Tibial nerve (tissue), 4 donors: ENCODE measurements at places on chromosomes 5 and 9.

GRCh38 chr5:144230806-144231205 is 60.1 kb downstream of the KCTD16 start:
- no peak for DNase-seq

DNA sequence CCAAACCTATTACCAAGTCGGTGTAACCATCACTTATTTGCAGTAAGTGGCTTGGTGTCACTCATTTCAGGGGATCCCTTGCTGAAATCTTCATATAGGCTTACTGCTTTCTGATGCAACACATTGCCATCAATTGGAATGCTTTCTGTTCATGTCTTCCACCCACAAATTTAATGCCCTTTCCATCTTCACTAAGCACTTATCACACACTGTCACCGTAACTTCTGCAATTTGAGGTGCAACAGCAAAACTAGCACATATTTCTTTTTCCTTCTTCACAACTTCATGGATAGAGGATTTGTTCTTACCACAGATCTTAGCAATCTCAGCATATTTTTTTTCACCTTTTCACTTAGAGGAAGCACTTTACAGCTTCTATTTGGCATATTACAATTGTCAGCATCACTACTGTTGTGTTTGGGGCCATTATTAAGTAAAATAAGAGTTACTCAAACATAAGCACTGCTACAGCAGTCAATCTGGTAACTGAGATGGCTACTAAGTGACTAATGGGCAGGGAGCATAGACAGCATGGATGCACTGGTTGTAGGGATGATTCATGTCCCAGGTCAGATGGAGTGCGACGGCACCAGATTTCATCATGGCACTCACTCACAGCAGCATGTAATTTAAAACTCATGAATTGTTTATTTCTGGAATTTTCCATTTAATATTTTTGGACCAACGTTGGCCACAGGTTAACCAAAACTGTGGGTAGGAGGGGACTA is 70.1 kb downstream of the PIP5K1B start:
- DNase-seq, result no peak

DNA sequence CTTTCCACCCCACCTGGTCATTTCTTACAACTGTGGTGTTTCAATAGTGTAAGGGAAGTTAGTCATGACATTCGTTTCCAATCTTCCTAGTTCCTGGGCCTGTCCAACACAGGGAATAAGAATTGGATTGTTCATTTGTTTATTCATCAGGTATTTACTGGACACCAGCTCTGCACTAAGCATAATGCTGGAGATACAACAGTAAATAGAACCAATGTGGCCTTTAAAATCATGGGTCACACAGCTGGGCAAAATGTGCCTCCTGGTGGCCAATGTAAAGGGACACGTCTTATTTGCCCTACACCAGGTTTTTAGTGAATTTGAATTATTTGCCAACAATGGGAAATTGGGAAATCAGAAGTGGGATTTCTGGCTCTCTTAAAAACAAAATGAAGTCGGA is 10.4 kb downstream of the ABLIM3 start:
- no peak for DNase-seq

- no peak for DNase-seq
Measured at GRCh38 chr5:1855075-1855474, 27.6 kb downstream of the IRX4 start.

DNA sequence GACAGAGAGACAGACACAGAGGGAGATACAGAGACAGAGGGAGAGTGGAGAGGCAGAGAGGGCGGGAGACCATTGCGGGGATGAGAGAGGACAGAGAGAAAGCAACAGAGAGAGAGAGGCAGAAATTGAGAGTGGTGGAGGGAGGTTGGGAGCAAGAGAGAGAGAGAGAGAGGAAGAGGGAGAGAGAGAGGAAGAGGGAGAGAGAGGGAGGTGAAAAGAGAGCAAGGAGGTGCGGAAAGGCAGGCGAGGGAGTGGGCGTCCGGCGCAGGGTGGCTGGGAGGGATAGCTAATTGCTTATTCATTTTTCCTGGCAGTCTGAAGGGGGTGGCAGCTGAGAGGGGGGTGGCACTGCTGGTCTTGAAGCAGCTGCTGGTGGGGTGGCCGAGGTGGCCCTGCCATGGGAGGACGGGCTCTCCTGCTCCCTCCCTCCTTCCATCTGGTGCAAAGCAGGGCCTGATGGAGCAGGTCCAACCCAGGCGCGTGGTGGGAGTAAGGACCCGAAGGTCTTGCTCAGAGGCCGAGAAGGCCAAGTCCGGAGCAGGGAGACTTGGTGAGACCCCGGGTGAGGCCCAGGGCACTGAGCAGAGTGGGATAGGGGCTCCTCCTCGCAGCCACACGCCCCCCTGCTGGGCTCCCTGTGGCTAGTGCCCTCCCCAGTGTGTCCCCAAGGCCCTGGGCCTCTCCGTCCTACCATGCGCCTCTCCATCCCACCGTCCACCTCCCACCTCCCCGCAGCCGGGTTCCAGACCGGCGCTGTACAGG is 25.3 kb upstream of the RNU6ATAC start:
- DNase-seq, result peak; percentile 8

GRCh38 chr5:133763744-133764143 is 151.4 kb upstream of the FSTL4 start:
- DNase-seq, result no peak

GRCh38 chr5:173719731-173720082 is 103.3 kb upstream of the BOD1 start:
- peak; percentile 15 for DNase-seq

DNA sequence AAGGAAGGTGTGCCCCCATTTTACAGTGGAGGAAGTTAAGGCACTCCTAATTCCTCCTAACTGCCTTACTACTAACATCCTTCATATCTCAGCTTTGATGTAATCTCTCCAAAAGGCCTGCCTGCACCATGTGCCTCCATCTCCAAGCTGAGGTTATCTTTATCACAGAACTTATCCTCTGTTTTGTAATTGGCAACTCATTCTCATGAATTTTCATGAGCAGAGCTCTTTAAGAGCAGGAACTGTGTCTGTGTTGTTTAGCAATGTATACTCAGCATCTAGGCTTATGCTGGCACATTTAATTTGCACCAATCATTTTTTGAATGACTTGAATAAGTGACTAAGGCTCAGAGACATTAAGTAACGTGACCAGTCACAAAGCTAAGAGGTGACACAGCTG is 147.9 kb upstream of the VLDLR start:
- DNase-seq, result no peak

- no peak for DNase-seq
Measured at GRCh38 chr9:94979904-94980507, 253.5 kb downstream of the AOPEP start.

GRCh38 chr9:124248960-124249359 is 8.8 kb upstream of the NEK6 start:
- DNase-seq, result no peak

GRCh38 chr5:37966871-37967270 is 127.0 kb upstream of the GDNF start:
- DNase-seq, result no peak

DNA sequence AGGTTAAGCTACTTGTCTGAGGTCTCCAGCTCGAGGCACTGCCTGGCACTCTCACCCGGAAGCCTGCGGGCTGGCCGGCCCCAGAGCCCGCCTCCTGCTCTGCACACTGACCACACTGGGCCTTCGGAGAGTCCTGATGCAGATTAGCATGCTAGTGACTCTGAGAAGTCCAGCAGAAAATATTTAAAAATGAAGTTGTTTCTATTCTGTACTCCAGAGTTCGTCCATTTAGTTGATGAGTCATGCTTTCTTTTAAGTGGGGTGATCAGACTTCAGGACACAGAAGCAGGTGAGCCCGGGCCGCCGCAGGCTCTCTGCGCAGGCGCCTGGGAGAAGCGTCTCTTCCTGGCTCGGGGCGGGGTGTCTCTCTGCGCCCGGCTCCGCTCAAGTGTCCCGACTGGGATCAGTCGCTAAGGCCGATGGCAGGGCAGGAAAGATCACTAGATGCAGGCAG is 32.5 kb downstream of the FAM240B start:
- DNase-seq, result no peak

DNA sequence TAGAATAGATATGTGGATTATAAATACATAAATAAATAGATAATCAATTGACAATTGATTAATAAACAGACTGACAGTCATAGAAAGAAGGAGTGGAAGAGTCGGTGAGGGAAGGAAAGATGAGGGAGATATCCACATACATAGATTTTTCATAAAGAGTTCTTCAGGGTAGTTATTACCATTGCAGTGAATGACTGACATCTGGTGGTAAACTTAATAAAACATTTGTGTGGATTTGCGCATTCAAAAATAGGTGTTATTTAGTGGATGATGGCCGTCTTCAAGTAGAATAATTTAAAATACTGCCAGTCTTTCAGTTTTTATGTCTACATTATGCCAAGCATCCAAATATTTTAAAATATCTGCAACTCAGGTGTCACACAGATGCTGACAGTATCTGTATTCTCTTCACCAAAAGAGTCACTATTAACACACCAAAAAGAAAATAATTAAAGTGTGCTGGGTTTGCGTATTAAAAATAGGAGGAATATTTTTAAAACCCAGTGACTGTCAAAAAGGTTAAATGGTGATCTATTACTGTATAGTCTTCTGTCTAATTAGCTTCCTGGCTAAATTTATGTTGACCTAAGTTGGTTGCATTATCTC is 78.8 kb downstream of the GIN1 start:
- no peak for DNase-seq

DNA sequence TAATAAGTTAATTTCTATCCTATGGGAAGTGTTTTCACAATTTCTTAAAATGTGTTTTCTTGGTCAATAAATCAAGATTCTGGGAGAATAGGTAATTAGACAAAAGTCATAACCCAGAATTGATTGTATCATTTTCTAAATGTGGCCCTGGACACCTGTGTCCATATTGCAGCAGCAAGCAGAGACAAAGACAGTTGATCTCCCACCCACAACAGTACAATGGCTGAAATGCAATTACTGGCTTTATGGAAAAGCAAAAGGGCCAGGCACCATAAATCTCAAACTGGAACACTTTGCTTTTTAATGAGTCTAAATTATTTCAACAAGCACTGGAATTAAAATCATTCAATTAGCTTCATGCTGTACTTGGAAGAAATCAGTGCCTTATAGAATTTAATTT is 157.2 kb downstream of the ESM1 start:
- DNase-seq, result no peak

- no peak for DNase-seq
Measured at GRCh38 chr9:134039386-134040175, 14.3 kb downstream of the BRD3OS start.

DNA sequence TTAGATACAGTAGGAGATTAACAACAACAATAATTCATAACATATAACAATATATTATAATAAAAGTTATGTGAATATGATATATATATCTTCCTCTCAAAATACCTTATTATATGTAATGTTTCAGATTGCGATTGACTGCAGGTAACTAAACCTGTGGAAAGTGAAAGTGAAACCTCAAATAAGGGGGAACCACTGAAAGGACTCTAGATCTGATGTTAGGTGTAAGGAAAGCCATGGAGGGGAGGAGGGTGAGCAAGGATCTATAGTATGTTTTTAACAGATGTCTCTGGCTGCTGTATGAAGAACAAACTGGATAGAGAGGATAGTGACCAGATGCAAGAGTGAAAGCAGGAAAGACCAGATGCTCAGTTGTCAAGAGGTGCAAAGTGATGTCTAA is 5.8 kb upstream of the FSTL4 start:
- no peak for DNase-seq

GRCh38 chr9:19665146-19665863 is 123.5 kb downstream of the SLC24A2 start:
- DNase-seq, result no peak

DNA sequence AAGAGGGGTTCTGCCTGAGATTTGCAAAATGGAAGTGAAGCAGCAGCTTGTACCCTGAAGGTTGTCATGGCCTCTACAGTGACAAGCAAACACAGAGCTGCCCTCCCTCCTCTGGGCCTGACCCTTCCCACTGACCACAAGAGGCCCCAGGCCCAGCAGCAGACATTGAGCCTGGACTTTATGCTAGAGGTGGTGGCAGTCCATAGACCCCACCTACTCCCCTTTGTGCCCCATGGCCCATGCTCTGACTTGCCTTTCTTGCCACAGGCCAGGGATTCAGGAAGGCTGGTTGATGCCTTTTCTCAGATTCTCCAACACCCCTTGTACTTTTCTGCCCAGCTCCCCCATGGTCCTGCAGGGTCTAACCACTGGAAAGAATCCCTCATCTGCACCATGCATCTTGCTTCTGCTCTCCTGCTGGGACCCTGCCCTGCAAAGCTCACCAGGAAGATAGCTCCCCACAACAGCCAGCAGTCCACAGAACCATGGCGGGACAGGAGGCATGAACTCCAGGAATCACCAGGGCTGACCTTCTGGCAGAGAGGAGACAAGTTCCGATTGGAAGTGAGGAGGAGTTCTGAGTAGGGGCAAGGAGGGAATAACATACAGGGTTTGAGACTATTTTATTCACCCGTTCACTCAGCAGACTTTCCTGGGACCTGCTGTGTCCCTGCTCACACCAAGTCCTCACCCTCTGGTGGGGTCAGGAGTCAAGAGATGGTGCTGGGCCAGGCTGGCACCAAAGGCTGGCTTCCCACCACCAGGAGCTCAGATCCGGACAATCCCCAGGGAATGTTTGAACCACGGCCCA is 263.8 kb downstream of the SYK start:
- DNase-seq, result no peak

- DNase-seq, result no peak
Measured at GRCh38 chr5:61267116-61267515, 64.9 kb upstream of the ZSWIM6 start.

- DNase-seq, result peak; percentile 58
Measured at GRCh38 chr9:88748566-88749261, 213.7 kb downstream of the NXNL2 start.

- DNase-seq, result no peak
Measured at GRCh38 chr5:68714810-68715209, 379.0 kb upstream of the SLC30A5 start.

GRCh38 chr9:138071731-138072130 is 194.1 kb downstream of the CACNA1B start:
- no peak for DNase-seq

- no peak for DNase-seq
Measured at GRCh38 chr5:42531611-42532010, 108.4 kb downstream of the GHR start.

- no peak for DNase-seq
Measured at GRCh38 chr5:179771311-179771895, 22.4 kb upstream of the LTC4S start.

GRCh38 chr5:159906943-159907342 is 9.3 kb upstream of the ADRA1B start:
- DNase-seq, result no peak

GRCh38 chr5:165920655-165921054 is 2370.8 kb upstream of the WWC1 start:
- DNase-seq, result no peak

GRCh38 chr5:9670371-9670770 is 40.2 kb upstream of the TAS2R1 start:
- DNase-seq, result no peak

- peak; percentile 54 for DNase-seq
Measured at GRCh38 chr5:67998709-67999261, 216.8 kb upstream of the PIK3R1 start.

DNA sequence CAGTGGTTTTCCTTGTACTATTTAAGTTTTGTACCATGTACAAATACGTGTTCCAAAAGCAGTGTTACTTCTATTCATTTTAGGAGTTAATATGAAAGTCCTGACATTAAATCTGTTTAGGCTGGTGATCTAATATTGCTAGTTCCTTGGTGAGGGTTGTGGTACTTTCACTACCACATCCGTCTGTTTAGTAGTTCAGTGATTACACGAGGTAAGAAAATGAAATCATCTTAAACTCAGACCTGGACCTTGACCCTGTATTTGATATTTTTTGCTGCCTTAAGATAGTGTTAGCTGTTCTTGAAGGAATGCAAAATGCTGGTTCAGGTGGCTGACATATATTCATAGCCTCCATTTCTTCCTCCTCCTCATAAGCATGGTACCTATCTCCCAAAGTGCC is 50.3 kb downstream of the MTAP start:
- DNase-seq, result no peak
